ENCODE measurements at places on chromosomes 4 and X.

DNA sequence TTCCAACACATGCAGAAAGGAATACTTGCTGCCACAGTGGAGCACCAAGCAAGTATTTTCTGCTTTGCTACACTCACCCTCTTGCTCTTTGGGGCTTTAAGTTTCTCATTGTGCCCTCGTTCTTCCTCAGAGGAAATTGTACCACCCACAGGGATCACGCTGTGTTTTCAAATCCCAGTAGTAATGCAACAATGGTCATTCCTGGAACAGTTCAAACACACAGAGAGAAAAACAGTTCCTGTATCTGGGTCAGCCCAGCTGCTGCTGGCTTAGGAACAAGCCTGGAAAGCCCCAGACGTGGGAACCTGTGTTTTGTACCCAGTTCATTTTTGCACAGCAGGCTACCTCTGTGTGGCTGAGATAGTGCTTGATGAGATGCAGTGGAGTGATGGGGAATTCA lies 907.8 kb downstream of the STPG2 start:
- DNase-seq: no peak

- no peak for DNase-seq
These were observed 116.9 kb downstream of the RAB28 start for GRCh38 chr4:13367244-13367643.

GRCh38 chr4:74453829-74454742 lies 9.2 kb downstream of the AREG start:
- DNase-seq: no peak

- DNase-seq: no peak
These were observed 32.6 kb downstream of the UBA6 start for GRCh38 chr4:67668315-67668714.

DNA sequence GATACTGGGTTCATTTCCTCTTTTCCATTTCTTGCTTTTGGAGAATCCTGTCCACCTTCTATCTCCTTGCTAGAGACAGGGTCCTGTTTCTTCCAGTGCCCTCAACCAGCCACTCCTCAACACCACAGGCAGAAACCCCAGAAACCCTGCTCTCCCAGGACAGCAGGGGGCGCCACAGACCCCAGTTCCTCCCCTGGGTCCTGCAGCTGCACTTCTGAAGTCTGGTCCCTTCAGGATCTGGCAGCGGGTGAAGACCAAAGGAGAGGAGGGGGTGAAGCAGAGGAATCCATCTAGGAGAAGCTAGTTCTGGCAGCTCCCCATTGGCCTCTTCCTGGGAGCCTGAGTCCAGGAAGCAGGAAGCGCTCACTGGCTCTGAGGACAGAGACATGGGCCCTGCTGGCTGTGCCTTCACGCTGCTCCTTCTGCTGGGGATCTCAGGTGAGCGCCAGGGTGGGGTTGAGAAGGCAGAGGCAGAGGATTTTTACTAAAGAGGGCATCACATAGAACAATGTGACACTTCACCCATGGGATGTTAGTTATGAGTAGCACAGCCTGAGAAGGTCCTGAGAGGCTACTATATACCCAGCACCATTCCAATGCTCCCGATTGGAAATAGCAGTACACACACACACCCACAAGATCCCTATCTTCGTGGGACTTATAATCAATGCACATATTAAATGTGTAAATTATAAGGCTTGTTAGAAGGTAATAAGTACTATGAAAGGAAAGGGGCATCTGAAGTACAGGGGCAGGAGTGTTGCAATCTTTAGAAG lies at the start of gene PRSS48:
Gene PRSS48 (plus strand): TSS at position 375 of the 776 bp plus-strand sequence. CDS start 12 bp downstream, at position 387.
- DNase-seq: peak; percentile 31

GRCh38 chrX:112642349-112642748 lies 37.4 kb downstream of the LHFPL1 start:
- DNase-seq: peak; percentile 17

DNA sequence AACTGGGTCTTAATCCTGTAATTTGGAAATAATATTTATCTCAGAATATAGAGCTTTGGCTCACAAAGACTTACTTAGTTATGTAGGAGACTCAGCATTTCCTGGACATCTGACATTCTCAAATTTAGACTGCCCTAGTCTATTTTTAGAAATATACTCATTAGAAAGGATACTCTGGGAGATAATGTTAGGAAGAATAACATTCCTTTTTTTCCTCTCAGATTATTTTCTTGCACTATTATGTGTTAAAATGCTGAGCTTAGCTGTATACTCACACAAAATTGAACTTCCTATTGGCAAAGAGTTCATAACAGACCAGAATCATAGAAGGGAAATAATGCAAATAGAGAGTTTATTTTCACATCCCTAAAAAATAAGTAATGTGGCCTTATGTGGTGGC lies 1424.9 kb upstream of the PCDH7 start:
- DNase-seq: no peak

DNA sequence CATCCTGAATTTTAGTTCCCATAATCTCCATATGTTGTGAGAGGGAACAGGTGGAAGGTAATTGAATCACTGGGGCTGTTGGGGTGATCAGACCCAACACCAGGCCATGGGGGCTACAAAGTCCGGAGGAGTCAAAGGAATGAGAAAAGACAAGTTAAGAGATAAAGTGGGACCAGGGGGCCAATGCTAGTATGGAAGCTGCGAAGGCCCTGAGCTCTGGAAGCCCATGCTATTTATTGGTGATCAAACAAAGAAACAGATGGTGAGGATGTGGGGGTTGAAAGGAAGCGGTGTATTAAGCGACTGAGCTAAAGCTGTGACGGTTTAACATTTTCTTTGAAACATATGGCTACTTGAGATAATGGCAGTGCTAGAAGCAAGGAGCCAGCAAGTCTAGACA lies 132.8 kb downstream of the PDGFC start:
- DNase-seq: no peak

GRCh38 chr4:109125084-109125483 lies 177.4 kb downstream of the COL25A1 start:
- DNase-seq: no peak

GRCh38 chr4:74618659-74619058 lies 173.7 kb downstream of the AREG start:
- no peak for DNase-seq

DNA sequence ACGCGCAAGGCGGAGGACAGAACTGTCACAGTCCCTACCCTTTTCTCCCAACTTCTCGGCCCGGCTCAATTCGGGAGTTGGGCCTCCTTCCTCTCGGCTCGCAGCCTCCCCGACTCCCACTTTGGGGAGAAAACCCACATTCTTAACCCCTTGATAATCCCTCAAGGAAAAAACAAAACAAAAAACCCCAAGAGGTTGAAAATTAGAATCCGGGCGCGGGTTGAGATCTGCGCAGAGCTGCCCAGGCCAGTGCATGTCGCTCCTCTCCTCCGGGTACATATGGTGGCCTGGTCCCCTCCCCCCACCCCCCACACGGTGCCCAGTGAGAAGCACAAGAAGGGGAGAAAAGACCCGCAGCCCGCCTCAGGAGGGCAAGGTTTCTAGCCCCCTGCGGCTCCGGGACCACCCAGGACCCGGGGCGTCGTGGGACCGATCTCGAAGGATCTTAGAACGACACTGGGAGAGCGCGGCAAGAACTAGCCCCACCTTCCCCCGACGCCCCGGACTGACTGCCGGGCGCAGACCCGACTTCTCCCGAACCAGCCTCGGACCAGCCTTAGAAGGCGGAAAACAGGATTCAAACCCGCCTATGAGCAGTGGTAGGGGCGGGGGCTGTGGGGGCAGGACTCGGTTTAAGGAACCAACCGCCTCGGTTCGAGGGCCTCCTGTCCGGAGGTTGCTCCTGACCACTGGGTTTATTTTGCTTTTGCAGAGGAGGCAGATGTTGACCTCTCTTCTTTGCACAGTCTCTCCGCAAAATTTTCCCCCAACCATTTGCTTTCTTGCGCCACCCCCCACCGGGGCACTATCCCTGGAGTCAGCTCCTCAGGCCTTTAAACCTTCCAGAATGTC lies 2.5 kb upstream of the PDGFRA start:
- peak; percentile 70 for DNase-seq

- no peak for DNase-seq
These were observed 71.0 kb upstream of the DHX15 start for GRCh38 chr4:24655326-24655725.

DNA sequence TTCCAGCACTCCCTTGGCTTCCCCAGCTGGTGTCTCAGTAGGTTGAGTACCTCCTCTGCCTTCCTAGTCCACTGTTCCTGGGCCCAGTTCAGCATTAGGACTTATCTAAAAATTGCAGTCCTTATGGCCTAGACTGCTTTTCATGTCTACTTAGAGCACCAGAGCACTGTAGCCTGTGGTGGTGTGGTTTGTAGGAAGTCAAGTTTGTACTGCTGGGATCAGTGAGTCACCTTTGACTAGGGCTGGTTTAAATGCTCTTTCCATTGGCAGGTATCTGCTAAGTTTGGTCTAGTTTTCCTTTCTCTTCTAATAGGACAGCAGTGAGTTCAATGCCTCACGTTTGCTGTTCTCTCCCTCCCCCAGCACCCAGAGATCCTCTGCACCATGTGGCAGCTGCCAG lies 233.6 kb upstream of the WDFY3 start:
- DNase-seq: no peak

DNA sequence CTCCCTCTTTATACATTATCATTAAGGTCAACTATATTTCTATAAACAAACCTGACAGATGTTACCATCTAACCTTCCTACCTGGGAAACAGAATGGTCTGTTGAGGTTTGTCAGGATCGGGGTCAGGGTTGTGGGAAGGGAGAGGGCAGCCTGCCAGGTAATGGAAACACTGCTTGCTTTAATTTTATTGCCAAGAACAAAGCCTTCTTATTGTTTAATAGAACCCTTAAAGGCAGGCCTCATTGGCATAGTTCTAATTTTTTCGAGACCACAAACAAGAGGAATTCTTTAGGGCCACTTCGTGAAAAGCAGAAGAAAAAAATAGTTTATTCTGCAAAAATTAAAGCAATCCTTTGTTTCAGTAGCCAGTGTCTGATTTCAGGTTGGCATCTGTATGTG lies 113.2 kb downstream of the MID1 start:
- no peak for DNase-seq

DNA sequence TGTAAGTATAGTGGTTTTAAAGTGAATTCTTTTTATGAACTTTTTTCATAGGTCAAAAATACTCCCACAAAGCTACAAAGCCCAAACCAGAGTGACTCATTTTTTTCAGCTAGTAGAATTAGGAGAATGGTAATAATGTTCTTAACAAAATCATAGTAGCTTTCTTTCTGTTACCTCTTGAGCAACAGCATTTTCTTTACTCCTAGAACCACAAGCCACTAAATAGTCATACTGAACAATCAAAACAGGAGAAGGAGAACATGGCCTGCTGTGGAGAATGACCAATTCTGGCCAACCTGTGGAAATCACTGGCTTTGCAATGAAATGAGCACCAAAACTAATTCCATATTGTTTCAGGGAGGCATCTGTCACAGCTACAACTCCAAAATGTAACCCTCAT lies 112.9 kb downstream of the AMMECR1 start:
- no peak for DNase-seq

DNA sequence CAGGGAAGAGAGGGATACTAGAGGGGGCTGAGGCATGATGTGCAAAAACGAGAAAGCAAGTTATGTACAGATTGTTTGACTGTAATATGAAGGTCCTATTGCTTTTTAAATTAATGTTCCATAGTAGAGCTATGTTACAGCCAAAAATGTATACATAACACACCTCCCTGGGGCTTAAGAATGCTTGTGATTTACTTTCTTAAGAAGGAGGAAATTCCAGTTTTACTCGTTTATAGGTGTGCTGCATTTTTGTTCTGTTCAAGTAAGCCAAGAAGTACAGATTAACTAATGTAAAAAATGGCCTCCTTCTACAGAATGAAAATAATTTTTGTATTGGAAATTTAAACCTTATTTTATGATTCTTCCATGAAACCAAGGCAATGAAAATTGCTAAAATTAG lies 614.4 kb upstream of the NR3C2 start:
- DNase-seq: no peak

GRCh38 chr4:71186257-71186565 lies 152.6 kb upstream of the SLC4A4 start:
- no peak for DNase-seq

DNA sequence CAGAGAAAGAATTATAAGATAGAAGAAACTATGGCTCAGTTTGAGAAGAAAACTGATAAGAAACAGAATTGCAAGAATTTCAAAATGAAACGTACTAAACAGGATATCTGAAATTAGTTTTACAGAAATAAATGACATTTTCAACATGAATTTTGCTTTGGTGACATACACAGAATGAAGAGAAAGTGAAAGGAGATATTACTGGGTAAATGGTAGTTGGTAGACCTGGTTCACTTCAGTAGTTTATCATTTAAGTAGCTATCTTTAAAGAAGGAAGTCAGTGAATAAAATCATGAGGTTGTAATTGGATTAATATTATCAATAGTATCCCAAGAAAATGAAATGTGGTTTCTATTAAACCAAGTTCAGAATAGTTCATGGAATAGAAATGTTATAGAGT lies 395.5 kb upstream of the SMIM31 start:
- no peak for DNase-seq

GRCh38 chrX:48490661-48491060 lies 14.7 kb downstream of the FTSJ1 start:
- no peak for DNase-seq

- no peak for DNase-seq
These were observed 21.1 kb downstream of the CPLX1 start for GRCh38 chr4:804804-805203.

Data from right kidney (tissue), 9 donors.